ENCODE measurements at places on chromosomes 2 and 18.
A peak's percentile ranks its signal among the peaks of the same experiment; 100 is the strongest.

DNA sequence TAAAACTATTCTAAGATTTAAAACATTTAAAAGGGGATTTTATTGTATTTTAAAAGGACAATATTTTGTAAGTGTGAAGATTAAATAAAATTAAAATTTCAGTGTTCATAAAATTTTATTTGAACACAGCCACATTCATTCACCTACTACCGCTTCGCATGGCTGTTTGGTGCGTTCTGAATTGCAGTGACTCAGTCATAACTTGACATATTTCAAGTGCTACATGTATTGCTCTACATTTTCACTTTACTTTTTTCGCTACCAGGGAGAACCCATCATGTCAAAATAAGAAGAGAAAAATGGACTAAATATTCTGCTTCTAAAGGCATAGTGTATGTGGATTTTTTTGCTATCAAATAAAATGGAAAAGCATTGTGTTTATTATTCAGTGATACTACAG, 8.7 kb downstream of the PTH2R start:
- no peak for DNase-seq

GRCh38 chr2:218312267-218312756, 20.0 kb upstream of the TMBIM1 start:
- DNase-seq, result no peak

DNA sequence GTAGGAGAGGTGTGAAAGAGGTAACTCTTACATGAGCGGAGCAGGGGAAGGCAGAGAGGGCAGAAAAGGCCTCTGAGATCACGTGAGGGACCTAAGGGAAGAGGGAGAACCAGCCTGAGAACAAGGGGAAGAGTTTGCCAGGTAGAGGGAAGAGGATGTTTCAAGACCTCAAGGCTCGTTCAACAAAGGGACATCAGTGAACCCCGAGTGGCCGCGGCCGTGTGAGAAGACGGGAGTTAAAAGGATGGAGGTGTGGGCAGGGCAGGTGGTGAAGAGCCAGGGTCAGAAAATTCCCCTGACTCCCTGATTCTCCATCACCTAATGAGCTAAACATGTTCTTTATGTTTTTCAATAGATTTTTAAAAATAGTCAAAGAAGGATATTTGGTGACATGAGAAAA, 44.4 kb downstream of the NETO1 start:
- DNase-seq, result no peak

DNA sequence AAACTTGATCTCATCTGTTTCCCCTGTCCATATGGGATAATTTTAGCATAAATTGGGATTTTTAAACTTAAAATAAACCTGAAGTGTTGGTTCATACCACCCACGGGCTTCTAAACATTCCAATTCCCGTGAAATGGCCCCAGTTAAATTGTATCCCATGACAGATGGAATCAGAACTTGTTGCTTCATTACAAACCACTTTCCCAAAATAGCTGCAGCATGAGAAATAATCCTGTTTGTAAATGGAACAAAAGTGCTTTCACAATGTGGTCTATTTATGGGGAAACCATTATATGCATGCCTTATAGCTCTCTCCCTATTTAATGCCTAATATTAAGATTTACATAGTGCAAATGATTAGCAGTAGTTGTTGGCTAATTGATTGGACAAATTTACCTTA, 15.9 kb downstream of the SCG2 start:
- no peak for DNase-seq

GRCh38 chr2:129606496-129607270, 372.8 kb upstream of the RAB6C start:
- no peak for DNase-seq

GRCh38 chr2:151975460-151976414, 123.1 kb downstream of the CACNB4 start:
- no peak for DNase-seq

DNA sequence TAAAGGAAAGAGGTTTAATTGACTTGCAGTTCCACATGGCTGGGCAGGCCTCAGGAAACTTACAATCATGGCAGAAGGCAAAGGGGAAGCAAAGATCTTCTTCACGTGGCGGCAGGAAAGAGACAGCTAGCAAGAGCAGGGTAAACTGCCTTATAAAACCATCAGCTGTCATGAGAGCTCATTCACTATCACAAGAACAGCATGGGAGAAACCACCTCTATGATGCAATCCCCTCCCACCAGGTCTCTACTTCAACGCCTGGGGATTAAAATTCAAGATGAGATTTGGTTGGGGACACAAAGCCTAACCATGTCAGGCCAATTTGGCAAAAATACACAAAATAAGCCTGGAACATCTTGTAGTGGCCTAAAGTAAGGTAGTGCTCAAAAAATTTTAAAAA, 152.6 kb downstream of the COL6A3 start:
- DNase-seq, result no peak

GRCh38 chr2:60819155-60819862, 62.1 kb upstream of the REL start:
- DNase-seq, result no peak

- no peak for DNase-seq
Observed at GRCh38 chr2:96163768-96164429, 18.7 kb upstream of the DUSP2 start.

DNA sequence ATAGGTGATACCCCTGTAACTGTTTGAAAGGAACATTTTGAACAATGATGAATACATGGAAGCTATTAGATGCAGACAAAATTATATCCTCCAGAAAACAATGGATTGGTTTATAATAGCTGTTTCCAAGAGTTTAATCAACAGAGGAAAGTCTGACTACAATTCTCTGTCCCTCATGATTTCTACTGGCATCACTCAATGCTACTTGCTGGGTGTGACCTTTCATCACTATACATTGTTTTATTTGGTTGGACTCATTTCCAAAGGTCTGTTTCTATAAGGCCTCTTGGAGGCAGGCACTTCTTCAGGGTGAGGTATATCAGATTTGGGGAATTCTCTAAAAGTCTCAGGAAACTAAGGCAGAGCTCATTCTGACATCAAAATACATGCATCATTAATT, 636.1 kb upstream of the SLC8A1 start:
- DNase-seq, result no peak

DNA sequence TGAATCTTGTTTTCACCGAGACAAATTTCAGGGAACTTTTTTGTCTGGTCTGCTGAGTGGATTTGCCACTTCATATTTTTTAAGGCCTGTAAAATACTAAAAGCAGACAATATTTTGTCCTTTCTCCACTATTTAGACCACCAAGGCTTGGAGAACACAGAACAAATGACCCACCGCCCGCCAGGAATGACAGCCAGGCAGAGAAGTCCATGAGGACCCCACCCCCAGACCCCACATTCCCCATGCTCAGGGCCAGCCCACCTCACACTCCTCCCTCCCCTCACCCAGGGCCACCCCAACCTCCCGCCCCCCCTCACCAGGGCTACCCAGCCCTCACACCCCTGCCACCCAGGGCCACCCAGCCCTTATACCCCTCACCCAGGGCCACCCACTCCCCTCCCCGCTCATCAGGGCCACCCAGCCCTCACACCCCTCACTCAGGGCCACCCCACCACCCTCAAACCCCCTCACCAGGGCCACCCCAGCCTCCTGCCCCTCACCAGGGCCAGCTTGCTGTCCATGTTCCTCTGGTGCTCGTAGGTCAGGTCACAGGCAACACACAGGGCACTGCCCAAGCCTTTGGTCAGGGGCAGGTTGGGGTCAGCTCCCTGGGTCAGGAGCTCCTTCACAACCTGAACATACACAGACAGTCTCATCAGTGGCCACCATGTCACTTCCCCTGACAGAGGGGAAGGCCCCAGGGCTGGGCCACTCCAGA, 50.6 kb downstream of the ANKMY1 start:
- DNase-seq, result no peak

GRCh38 chr18:22346953-22347605, 70.6 kb downstream of the CTAGE1 start:
- DNase-seq, result no peak

DNA sequence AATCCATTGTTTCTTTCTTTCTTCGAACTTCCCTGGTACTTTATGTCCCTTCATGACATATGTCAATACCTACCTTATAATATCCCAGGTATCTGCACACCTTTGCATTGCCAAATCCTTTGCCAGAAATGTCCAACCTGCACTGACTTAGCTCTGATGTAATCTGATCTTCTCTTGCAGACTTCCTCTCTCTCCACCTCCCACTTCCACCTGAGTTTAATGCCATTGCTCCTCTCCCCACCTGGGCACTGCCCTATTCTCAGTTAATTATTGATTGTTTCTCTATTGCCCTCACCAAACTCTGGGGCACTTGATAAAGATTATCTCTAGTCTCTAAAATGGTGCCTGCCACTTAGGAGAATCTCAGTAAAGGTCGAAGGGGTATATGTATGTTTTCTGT, 23.0 kb downstream of the ARHGAP15 start:
- DNase-seq, result no peak

DNA sequence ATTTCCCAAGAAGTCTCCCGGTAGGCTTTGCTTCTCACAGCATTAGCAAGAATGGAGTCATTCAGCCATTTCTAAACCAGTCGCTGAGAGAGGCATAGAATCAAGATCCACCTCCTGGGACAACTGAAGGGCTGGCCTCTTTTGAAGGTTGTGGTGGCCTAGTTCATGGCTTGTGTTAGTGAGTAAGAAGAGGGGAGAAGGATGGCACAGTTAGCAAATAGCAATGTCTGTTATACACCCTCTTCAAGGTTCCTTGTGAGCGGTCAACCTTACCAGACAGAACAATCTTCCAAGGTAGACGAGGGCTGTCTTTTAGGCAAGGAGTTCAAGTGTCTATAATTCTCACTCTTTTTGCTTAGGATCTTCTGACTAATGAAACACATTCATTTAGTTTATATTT, 35.4 kb upstream of the DNAH7 start:
- DNase-seq, result no peak

- no peak for DNase-seq
Observed at GRCh38 chr2:232260075-232260474, 118.5 kb upstream of the ALPP start.

- DNase-seq, result no peak
Observed at GRCh38 chr2:240155048-240155744, 14.7 kb upstream of the OTOS start.

- peak; percentile 25 for DNase-seq
Observed at GRCh38 chr18:72762515-72763122, 105.2 kb downstream of the NETO1 start.

Data from hematopoietic multipotent progenitor cell treated with erythropoietin and hydrocortisone succinate and interleukin-3 and kit ligand, for 17 days (in vitro differentiated cells).